ENCODE measurements at places on chromosomes 1 and 21. TPM values are rescaled to one million over a fixed set of nuclear protein-coding genes. Genes with fewer than 3 reads are reported as not detected.

Gene HPDL
- total RNA-seq = not detected

Gene STIL
- total RNA-seq = not detected

Gene GBP7
- total RNA-seq = not detected

Gene TACSTD2
- 106 TPM for total RNA-seq
